ENCODE measurements at places on chromosomes 16 and 17.
A peak's percentile ranks its signal among the peaks of the same experiment; 100 is the strongest.

- no peak for DNase-seq
These were observed 11.6 kb downstream of the GLIS2 start for GRCh38 chr16:4327386-4328045.

DNA sequence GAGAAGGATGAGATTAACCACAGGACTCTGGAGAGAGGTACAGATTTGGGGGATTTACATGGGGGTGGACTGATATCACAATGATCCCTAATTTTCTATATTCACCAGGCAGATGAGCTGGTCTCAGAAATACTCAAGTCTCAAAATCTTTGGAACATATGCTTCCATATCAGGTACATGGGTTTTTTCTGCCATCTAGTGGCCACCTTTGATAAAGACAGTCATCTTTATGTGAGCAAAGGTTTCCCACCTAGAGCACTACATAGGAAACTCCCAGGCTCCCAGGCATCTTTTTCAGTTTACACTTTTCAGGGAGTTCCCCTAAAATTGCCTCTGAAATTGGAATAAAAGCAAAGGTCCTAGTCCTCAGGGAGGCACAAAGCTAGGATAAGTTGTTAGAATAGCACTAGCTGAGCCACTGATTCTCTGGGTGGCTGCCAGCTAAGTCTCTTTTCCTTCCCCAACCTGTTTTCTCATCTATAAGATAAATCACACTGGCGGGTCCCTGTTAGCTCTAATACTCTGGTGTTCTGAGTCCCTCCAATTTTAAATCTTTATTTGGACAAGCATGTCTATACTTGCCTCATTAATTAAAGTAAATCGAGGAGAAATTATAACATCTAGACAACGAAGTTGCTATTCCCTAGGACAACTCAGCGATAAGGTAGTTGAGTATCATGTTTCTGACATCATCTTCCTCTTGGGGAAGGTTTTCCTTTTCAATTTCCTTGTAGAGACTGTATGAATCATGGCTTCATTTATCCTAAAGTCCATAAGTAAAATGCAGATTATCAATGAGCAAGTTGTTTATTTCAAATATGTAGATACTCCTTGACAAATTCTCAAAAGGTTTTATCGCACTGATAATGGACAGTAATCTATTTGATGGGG lies 19.0 kb upstream of the MON1B start:
- DNase-seq = no peak

DNA sequence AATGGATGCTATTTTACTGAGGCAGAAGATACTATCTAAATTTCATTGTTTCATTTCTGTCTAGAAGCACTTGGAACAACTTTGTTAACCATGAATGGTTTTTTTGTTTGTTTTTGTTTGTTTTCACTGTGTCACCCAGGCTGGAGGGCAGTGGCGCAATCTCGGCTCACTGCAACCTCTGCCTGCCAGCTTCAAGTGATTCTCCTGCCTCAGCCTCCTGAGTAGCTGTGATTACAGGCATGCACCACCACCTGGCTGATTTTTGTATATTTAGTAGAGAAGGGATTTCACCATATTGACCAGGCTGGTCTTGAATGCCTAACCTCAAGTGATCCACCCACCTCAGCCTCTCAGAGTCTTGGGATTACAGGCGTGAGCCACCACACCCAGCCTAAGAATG lies 40.5 kb downstream of the ABHD15 start:
- DNase-seq = no peak

GRCh38 chr17:55758171-55758570 lies 7.3 kb downstream of the PCTP start:
- DNase-seq = no peak

DNA sequence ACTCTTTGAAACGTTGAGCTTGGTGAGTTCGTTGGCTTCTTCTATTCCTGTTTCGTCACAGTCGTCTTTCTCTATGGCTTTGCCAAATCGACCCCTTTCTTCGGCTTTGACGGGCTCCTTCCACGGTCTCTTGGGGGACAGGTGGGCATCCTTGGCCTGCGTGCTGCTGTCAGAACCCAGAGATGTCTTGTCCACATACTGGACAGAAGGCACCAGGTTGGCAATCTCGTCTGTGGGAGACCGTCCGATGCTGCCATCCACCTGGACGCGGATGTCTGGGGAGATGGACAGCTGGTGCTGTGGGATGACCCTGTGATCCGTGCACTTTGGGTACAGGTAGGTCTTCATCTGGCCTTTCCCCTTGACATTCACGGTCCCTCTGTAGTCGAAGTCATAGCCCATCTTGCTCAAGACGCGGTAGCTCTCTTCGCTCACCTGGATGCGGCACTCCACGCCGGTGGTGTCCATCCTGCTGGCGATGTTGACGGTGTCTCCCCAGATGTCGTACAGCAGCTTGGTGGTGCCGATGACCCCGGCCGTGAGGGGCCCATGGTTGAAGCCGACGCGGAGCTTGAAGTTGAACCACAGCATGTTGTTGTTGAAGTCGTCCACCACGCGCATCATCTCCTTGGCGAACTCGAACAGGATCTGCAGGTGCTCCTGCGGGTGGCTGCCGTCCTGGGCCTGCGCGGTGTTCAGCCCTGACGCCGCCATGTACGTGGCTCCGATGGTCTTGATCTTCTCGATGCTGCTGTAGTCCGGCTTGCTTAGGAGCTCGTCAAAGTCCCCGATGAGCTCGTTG lies 85.5 kb upstream of the CREBBP start:
- no peak for DNase-seq

DNA sequence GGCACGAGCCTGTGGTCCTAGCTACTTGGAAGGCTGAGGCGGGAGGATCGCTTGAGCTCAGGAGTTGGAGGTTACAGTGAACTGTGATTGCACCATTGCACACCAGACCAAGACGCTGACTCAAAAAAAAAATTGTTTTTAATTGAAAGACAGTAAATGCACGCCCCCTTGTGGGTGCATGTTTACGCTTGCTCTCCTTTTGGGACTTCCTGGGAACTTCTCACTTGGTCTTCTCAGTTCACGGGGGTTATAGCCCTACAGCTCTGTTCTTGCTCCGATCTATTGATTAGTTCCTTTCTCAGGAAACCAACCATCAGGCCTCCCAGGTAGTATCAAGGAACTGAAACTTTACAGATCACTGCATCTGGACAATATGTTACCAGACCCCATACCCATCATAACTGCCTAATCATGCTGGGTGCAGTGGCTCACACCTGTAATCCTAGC lies 14.2 kb upstream of the RIPOR1 start:
- peak; percentile 69 for DNase-seq

- no peak for DNase-seq
These were observed 250.1 kb downstream of the C16orf95 start for GRCh38 chr16:87067003-87067556.

DNA sequence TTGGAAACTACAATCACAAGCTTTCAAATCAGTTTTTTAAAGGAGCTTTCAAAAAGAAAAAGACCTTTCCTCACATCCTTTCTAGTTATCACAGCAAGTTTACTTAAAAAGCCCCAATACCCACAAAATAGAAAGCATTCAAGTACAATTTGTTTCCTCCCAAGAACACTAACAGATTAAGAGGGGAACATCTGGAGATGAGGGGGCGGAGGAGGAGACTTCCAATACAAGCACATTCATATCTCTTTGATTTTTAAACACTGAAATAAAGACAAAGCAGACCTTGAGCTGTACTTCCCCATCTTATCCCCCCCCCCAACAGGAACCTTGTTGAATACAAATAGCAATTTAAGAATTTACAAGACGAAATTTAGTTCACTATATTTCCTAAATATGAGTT lies 2.0 kb downstream of the YWHAE start:
- DNase-seq = no peak

- DNase-seq = no peak
These were observed 17.7 kb downstream of the DDX19A start for GRCh38 chr16:70364399-70364798.

GRCh38 chr17:58396173-58396572 lies 21.2 kb downstream of the RNF43 start:
- DNase-seq = no peak

- no peak for DNase-seq
These were observed 436.2 kb downstream of the SLC39A11 start for GRCh38 chr17:72656130-72656763.

DNA sequence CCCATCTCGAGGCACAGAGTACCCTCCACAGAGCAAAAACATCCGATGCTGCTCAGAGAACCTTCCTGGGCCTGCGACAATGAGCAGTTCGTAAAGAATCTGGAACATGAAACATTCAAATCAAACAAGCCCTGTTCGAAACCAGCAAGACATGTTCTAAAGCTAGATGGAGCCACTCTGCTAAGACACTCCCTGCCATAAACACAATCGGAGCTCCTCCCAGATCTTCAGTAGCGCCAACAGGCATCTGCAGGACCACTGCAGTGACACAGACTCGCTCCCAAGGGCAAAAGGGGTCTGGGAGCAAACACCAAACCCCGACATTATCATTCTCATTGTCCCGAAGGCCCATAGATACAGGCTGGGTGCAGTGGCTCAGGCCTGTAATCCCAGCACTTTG lies 108.7 kb downstream of the ZFHX3 start:
- no peak for DNase-seq

DNA sequence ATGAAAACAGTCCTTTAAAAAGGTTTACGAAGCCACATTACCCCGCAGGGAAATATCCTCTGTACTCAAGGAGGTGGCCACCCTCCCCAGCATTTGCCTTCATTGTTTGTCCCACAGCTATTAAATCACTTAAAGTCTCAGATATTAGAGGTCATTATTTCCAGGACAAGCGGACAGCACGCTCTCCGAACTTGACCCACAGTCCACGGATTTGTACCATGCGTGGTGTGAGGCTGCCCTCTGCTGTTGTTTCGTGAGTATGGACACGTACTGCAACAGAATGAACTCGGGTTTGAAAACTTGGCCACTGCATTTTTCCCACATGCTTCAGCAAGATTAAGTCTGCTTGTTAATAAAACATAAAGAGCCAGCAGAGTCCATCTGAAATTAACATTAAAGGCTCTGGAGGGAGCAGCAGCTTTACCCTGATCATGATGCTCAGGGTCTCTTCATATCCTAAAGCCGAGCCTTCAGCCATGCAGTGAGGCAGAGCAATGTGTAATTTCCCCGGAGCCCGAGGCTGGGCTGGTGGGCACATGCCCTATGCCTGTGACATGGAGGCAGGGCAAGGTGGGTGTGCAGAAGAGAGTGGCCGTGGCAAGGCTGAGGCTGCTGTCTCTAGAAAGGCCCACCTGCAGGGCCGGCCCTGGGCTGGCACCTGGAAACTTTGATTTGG lies 19.7 kb downstream of the MEAK7 start:
- DNase-seq = no peak

DNA sequence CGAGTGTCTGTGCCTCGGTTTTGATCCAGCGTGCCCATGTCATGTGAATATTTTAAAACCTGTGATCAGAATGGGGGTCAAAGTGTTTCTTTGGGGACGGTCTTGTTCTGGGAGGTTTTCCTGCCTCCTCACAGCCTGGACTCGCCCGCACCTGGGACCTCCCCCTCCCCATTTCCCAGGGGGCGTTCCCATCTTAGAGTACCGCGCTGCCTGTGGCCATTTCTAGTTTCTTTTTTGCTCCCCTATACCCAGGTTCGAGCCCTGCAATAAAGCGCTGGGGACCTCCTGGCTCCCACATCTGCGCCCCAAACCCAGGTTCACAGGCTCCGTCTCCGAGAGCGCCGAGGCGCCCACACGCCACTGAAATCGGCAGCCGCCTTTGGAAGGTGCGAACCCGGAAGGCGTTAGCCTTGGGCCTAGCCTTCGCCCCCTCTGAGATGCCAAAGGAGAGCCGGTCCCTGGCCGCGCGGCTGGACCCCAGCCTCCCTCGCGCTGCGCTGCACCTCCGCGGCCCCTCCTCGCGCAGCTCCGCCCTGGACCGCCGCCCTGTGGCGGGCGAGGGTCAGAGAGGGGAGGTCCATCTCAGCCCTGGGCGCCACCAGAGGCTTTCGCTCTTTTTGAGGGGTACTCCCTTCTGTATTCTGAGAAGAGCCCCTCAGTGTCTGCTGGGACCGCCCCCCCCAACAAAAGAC lies 1.7 kb downstream of the KCNJ12 start:
- no peak for DNase-seq

DNA sequence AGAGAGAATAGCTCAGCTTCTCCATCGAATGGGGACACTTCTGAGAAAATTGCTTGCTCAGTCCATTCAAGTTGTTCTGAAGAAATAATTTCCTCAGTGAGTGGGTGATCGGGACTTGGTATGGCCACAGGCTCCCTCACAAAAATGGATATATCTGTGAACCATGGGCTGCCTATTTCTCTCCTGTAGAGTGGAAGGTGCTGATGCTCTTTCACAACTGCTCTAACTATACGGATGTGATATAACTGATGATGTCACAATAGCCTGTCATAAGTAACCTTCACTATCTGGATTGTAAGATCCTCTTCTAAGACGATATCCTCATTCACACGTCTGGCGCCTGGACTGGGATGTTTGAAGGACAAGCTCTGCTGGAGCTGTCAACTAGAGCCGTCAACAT lies 4.7 kb upstream of the CCL18 start:
- DNase-seq = no peak

Data from activated naive CD4-positive, alpha-beta T cell treated with anti-CD3 and anti-CD28 coated beads, Interleukin-2, amount 50 U/mL, for 72 hours (primary cell).